Hepatocyte (in vitro differentiated cells): ENCODE measurements at places on chromosomes 7 and 10.

DNA sequence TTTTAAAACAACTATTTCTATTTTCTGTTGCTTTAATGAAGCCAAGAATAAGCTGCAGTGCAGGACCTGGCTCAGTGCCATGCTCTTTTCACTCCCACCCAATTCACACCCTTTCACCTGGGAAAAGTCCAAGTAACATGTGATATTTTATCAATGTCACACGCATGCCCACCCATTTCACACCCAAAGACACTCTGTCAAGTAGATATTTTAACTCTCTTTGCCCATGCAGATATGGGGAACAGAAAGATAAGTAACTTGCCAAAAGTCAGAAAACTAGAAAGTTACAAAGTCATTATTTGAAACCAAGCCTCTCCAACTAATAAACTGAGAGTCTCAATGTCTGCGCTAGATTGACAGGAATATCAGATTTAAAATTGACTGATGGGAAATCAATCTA lies 706.7 kb upstream of the PHF14 start:
- H3K36me3 ChIP-seq = no peaks in the 10 kb centered on the region
- H3K4me1 ChIP-seq = peaks cover 12% of the 10 kb centered on the region
- peak overlapping the region; percentile 3 for H3K27ac ChIP-seq
- no peak for DNase-seq
- no peak overlapping the region for H3K4me3 ChIP-seq

DNA sequence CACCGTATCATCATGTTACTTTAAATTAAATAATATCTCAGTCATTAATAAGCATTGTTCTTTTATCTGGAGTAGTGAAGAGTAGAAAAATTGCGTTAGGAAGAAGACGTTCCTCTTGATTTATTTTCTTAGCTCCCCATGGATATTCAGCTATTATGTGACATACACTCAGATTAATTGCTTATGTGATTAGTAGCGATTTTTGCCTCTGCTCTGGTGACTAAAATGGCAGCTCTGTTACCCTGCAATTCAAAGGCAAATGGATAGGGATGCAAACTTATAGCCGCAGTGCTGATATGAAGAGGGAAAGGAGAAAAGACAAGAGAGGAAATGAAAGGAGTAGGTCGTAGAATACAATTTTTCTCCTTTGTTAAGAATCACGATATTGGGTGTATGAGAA lies 188.4 kb upstream of the MALRD1 start:
- no peak overlapping the region for H3K4me3 ChIP-seq
- H3K4me1 ChIP-seq = no peaks in the 10 kb centered on the region
- no peaks in the 10 kb centered on the region for H3K27me3 ChIP-seq

GRCh38 chr7:522071-522950 lies 2.7 kb upstream of the PDGFA start:
- peaks cover 22% of the 10 kb centered on the region for H3K27me3 ChIP-seq
- peak overlapping the region; percentile 24 for H3K4me3 ChIP-seq
- DNase-seq = peak; percentile 81
- peaks cover 24% of the 10 kb centered on the region for H3K4me1 ChIP-seq
- no peaks in the 10 kb centered on the region for H3K36me3 ChIP-seq

DNA sequence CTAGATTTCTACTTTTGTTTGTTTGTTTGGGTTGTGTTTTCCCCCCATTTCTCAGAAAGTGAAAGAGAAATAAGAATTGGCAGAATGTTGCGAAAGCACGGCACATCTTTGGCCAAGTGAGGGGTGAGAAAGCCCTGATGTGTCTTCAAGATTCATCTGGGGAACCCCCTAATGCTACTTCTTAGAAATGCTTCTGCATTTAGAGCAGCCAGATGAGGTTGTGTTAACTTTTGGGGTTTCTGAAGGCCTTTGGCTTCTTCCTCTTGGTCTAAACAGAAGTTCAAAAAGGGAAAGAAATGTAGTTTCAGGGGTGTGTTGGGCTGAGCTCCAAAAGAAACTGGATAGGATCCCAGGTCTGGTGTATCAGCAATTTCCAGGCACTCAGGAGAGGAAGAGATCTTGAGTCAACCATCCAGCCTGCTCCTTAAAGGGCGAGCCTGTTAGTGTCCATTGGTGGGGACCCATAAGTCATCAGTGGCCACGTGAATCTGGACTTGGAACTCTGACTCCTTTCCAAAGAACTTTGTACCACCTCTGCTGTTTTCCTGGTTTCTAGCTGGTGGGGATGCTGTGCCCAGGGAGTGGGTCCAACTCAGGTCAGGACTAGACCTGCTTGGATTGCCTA lies 6.5 kb downstream of the DUSP5 start:
- no peak for DNase-seq
- H3K27ac ChIP-seq = peak overlapping the region; percentile 45
- H3K4me1 ChIP-seq = peaks cover 32% of the 10 kb centered on the region
- H3K36me3 ChIP-seq = no peaks in the 10 kb centered on the region

GRCh38 chr10:49310460-49310859 lies 11.5 kb downstream of the C10orf71 start:
- no peaks in the 10 kb centered on the region for H3K4me1 ChIP-seq
- no peak overlapping the region for H3K4me3 ChIP-seq
- no peaks in the 10 kb centered on the region for H3K27me3 ChIP-seq
- no peak for DNase-seq

DNA sequence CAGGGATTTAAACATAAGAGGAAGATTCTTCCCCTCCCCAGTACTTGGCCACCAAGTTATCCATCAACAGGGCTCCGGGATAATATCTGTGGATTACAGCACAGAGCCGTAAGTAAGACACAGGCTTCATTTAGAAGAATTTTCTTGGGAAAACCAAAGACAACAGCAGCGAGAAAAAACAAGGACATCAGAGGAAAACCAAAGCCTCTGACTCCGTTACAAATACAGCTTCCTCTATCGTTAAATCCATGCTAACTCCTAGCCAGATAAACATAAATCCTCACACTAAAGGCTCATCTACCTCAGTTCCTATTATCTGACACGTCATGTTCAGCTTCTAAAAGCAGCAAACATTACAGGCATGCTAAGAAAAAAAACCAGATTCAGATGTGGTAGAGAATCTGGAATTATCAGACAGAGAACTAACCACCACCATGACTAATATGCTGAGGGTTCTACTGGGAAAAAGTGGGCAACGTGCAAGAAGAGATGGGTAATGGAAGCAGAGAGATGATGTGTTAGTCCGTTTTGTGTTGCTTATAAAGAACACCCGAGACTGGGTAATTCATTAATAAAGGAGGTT lies 48.4 kb downstream of the BRI3 start:
- H3K4me1 ChIP-seq = peaks cover 18% of the 10 kb centered on the region
- no peaks in the 10 kb centered on the region for H3K27me3 ChIP-seq
- no peaks in the 10 kb centered on the region for H3K36me3 ChIP-seq

GRCh38 chr10:7345717-7346116 lies 65.1 kb downstream of the SFMBT2 start:
- H3K4me1 ChIP-seq = no peaks in the 10 kb centered on the region
- no peaks in the 10 kb centered on the region for H3K36me3 ChIP-seq
- H3K4me3 ChIP-seq = no peak overlapping the region

DNA sequence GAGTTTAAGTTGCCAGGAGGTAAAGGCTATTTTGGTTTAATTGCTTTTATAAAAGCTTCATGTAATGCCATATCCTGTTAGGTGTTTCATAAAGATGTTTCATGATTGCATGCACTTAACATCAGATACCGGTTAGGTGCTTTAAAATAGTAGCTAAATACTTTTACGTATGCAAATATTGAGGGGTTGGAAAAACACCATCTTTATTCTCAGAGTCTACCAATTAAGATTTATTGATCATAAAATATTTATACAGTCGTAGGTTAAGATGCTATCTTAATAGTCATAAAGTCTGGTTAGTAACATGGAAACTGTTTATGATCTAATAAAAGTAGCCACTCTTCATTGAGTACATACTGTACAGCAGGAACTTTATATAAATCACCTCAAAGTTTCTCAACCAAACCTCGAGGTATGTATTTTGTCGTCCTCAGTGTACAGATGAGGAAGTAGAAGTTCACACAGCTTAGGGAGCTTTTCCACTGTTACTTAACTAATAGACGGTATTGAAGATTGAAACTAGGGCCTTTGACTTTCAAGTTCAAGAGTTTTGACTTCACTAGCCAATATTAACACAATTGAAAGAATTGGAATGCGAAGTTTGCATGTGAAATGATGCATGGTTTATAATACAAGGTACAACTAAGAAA lies 897.1 kb downstream of the GATA3 start:
- H3K36me3 ChIP-seq = no peaks in the 10 kb centered on the region
- H3K4me1 ChIP-seq = no peaks in the 10 kb centered on the region
- no peaks in the 10 kb centered on the region for H3K27me3 ChIP-seq
- DNase-seq = no peak

GRCh38 chr7:84139986-84140729 lies 54.4 kb downstream of the SEMA3A start:
- no peaks in the 10 kb centered on the region for H3K27me3 ChIP-seq
- H3K36me3 ChIP-seq = no peaks in the 10 kb centered on the region
- H3K4me3 ChIP-seq = no peak overlapping the region
- no peak overlapping the region for H3K27ac ChIP-seq
- DNase-seq = no peak

GRCh38 chr7:124773339-124773738 lies 7.7 kb upstream of the GPR37 start:
- H3K36me3 ChIP-seq = no peaks in the 10 kb centered on the region
- H3K4me1 ChIP-seq = no peaks in the 10 kb centered on the region
- DNase-seq = no peak
- peaks cover 5% of the 10 kb centered on the region for H3K27me3 ChIP-seq
- H3K4me3 ChIP-seq = no peak overlapping the region

GRCh38 chr10:48948470-48949037 lies 8.9 kb upstream of the LRRC18 start:
- H3K36me3 ChIP-seq = no peaks in the 10 kb centered on the region
- no peak for DNase-seq
- H3K4me3 ChIP-seq = no peak overlapping the region
- peaks cover 30% of the 10 kb centered on the region for H3K4me1 ChIP-seq
- H3K27ac ChIP-seq = no peak overlapping the region

DNA sequence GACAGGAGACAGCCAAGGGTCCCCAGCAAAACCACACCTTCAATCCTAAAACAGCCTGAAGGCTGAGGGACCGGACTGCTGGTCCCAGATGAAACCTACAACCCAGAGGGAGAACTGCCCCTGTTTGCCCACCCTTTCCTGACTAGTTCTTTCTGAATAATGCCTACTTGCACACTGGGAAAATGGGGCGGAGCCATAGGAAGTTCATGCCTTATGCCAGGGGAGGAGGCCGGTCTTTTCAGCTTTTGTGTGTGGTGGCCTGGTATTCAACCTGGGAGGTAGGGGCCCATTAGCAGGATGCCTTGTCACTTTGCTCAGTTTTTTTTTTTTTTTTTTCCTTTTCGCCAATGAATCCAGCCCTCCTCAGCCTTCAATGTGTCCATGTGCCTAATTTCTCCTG lies 20.7 kb downstream of the TOMM7 start:
- H3K4me3 ChIP-seq = no peak overlapping the region
- no peaks in the 10 kb centered on the region for H3K4me1 ChIP-seq
- no peak overlapping the region for H3K27ac ChIP-seq
- DNase-seq = peak; percentile 14
- no peaks in the 10 kb centered on the region for H3K36me3 ChIP-seq

DNA sequence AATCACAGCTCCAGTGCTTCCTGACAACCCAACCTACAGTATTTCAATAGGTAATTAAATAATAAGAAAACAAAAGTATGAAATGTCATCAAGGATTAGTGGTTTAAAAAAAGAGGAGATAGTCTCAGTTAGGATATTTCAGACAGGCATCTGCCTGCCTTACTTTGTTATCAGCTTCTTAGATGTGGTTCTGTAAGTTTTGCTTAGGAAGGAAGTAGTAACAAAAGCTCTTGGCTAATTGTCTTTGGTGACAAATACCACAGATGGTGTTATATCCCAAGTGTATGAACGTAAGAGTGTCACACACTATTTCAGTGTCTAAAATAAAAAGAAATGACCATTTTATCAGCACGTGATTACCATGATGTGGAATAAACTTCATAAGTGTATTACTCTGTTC lies 9.8 kb upstream of the ACTA2 start:
- no peaks in the 10 kb centered on the region for H3K27me3 ChIP-seq
- H3K4me3 ChIP-seq = no peak overlapping the region
- peaks cover 7% of the 10 kb centered on the region for H3K4me1 ChIP-seq
- H3K36me3 ChIP-seq = no peaks in the 10 kb centered on the region

DNA sequence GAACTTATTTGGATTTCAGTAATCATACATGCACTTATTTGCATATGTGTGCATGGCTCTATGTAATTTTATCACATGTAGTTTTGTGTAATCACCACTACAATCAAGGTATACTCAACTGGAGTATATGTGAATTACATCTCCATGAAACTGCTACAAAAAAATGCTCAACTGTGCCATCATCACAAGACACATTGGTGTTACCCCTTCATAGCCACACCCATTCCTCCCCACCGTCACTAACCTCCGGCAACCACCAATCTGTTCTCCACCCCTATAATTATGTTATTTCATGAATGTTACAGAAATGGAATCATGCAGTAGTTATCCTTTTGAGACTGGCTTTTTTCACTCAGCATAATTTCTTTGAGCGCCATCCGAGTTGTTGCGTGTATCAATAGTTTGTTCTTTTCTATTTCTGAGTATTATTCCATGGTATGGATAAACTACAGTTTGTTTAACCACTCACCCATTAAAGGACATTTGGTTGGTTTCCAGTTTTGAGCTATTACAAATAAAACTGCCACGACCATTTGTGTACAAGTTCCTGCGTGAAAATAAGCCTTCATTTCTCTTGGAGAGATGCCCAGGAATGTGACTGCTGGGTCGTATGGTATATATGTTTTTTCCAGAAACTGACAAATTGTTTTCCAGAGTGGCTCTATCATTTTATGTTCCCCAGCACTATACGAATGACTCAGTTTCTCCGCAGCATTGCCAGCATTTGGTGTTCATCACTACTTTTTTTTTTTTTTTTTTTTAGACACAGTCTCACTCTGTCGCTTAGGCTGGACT lies 11.3 kb upstream of the SMO start:
- no peaks in the 10 kb centered on the region for H3K36me3 ChIP-seq
- no peaks in the 10 kb centered on the region for H3K4me1 ChIP-seq
- DNase-seq = no peak
- H3K27me3 ChIP-seq = no peaks in the 10 kb centered on the region

DNA sequence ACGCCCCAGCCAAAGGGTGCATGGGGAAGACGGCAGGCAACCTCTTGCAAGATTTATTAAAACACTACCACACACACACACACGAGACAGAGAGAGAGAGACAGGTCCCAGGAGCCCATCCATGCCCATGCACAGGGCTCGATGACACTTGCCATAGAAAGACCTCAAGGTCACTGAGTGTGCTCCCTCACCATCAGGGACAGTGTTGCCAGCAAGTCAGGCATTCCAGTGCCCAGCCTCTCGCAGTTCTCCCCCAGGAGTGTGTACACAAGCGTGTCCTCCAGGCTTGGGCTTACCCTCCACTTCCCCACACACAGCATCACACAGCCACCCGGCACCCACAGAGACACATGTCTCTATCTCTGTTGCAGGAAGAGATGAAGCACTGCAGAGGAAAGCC lies 46.8 kb upstream of the SLF2 start:
- no peak overlapping the region for H3K27ac ChIP-seq
- no peak for DNase-seq
- no peak overlapping the region for H3K4me3 ChIP-seq
- no peaks in the 10 kb centered on the region for H3K36me3 ChIP-seq

GRCh38 chr7:54161621-54162020 lies 380.6 kb upstream of the VSTM2A start:
- DNase-seq = no peak
- H3K36me3 ChIP-seq = no peaks in the 10 kb centered on the region
- no peaks in the 10 kb centered on the region for H3K4me1 ChIP-seq
- H3K27ac ChIP-seq = no peak overlapping the region
- no peak overlapping the region for H3K4me3 ChIP-seq
- H3K27me3 ChIP-seq = no peaks in the 10 kb centered on the region

- no peak overlapping the region for H3K4me3 ChIP-seq
- H3K4me1 ChIP-seq = peaks cover 3% of the 10 kb centered on the region
- no peaks in the 10 kb centered on the region for H3K36me3 ChIP-seq
- no peak overlapping the region for H3K27ac ChIP-seq
- H3K27me3 ChIP-seq = no peaks in the 10 kb centered on the region
These were observed 45.6 kb downstream of the ELAPOR2 start for GRCh38 chr7:87013840-87014190.
